ENCODE measurements at places on chromosomes 2 and 18. TPM values are rescaled to one million over a fixed set of nuclear protein-coding genes. Genes with fewer than 3 reads are reported as not detected.

- no peak for DNase-seq
Observed at GRCh38 chr2:61158356-61158955, 3.5 kb upstream of the C2orf74 start.

GRCh38 chr2:172345956-172346555 lies 81.3 kb upstream of the ITGA6 start:
- no peak for DNase-seq

PPM1B gene
- 92.7 TPM for total RNA-seq

- no peak for DNase-seq
Observed at GRCh38 chr2:203565076-203565475, 30.0 kb upstream of the RAPH1 start.

GRCh38 chr2:197007716-197008628 lies 81.5 kb upstream of the PGAP1 start:
- DNase-seq, result no peak

GRCh38 chr2:166921261-166921896 lies 33.1 kb downstream of the XIRP2 start:
- DNase-seq, result no peak

Data from esophagus muscularis mucosa (tissue), 4 donors.